ENCODE measurements at places on chromosomes 2 and 18.

DNA sequence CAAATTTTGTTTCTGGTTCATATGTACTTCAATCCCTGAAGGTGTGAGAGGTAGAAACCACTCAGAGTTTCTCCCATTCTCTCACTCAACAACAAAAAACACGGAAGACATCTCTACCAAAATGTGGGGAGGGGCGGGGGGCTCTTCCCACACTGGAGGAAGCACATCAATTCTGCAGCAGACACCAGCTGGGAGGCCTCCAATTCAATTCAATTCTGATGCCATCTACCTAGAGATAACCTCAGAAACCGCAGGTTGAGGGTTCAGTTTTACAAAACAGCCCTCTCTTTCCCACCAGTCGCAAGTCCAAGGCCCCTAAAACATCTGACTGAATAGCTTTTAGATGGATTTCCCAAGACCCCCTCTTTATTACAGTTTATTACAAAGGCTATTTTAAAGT, 7.0 kb upstream of the MCFD2 start:
- no peak for DNase-seq

DNA sequence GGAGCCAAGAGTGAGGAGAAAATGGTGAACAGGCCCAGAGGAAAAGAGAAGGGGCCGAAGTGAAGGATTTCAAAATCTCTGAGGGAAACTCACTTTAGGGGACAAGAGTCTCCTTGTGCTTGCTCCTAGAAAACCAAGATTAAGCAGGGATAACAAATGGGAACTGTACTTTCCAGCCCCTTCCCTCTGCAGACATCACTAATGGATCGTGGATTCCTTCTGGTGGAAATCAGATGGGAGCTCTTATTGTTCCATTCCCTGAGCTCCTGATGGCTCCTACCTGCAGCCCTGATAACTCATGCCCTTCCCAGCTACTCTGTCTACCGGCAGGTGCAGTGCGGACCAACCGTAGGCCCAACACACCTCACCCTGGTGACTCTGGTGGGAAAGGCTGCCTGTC, 20.6 kb upstream of the RESP18 start:
- no peak for DNase-seq

- DNase-seq, result no peak
Observed at GRCh38 chr2:60634438-60634837, 81.0 kb upstream of the BCL11A start.

GRCh38 chr2:50878251-50878650, 153.7 kb downstream of the NRXN1 start:
- no peak for DNase-seq

DNA sequence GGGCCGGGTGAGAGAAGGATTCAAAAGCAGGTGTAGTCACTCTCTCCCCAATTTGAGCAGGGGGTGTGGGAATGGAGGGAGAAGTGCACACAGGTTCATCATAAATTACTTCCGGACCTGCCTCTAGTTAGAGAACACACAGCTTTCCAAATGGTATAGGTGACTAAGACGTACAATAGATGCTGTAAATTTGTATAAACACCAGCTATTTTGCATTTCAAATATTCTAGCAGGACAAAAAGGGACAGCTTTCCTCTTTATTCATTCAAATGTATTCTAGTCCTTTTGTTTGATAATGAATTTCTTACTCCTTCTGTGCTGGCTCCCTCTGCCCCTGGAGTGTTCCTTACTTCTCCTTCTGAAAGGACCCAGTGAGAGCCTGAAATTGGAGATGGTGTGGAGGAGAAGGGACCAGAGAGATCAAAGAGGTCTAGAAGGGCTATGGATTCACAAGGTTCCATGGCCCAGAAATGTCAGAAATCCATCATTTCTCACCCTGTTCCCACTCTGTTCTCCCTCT, 53.2 kb upstream of the SH3BP4 start:
- no peak for DNase-seq

- DNase-seq, result no peak
Observed at GRCh38 chr2:54411801-54412354, 44.2 kb upstream of the SPTBN1 start.

DNA sequence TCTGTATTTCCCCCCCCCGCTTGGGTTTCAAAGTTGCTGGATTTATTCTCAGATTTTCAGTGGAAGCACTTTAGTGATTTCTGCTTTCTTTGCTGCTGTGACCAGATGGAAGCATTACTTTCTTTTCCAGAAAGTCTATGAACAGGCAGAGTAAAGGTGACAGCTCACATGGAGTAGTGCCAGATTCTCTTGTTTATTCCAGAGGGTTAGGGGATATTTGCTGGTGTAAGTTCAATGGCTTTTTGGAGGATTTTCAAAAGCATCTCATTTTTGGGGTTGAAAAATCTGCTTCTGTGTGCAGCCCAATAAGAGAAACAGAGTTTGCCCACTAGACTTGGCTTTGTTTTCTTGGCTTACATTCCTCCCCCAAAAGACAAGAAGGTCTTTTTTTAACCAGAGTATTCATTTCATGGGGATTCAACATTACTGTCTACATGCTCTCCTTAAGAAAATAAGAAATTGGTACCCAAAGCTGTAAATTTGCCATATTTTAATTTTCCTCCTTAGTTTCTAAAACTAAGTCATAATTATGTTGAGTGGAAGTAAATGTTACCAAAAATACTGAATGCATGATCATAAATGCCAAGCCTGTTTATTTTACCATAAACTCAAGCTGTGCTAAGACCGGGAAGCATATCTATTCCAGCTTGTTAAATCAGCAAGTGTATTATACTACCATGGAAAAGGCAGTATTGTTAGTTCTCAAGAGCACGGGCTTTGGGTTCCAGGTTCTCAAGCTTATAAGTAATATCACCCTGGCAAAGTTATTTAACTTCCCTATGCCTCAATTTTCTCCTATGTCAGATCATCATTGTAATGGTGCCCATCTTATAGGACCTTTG, 557.2 kb downstream of the CPS1 start:
- no peak for DNase-seq

DNA sequence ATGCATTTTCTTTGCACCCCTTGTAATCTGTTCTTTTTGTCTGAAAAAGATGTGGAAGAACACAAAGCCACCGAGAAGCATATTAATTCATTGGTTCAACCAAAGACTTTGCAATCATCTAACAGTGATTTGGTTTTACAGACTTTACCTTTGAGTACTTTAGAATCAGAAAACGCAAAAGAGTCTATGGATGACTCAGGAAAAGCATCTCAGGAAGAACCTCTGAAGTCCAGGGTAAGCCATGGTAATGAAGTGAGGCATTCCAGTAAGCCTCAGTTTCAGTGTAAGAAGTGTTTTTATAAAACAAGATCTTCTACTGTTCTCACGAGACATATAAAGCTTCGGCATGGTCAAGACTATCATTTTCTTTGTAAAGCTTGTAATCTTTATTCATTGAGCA, 35.2 kb downstream of the ZNF407 start:
- DNase-seq, result no peak

- DNase-seq, result no peak
Observed at GRCh38 chr2:120260736-120261135, 8.1 kb downstream of the RALB start.

- no peak for DNase-seq
Observed at GRCh38 chr2:905091-905832, 45.4 kb upstream of the SNTG2 start.
